ENCODE measurements at places on chromosomes 6 and 20.

DNA sequence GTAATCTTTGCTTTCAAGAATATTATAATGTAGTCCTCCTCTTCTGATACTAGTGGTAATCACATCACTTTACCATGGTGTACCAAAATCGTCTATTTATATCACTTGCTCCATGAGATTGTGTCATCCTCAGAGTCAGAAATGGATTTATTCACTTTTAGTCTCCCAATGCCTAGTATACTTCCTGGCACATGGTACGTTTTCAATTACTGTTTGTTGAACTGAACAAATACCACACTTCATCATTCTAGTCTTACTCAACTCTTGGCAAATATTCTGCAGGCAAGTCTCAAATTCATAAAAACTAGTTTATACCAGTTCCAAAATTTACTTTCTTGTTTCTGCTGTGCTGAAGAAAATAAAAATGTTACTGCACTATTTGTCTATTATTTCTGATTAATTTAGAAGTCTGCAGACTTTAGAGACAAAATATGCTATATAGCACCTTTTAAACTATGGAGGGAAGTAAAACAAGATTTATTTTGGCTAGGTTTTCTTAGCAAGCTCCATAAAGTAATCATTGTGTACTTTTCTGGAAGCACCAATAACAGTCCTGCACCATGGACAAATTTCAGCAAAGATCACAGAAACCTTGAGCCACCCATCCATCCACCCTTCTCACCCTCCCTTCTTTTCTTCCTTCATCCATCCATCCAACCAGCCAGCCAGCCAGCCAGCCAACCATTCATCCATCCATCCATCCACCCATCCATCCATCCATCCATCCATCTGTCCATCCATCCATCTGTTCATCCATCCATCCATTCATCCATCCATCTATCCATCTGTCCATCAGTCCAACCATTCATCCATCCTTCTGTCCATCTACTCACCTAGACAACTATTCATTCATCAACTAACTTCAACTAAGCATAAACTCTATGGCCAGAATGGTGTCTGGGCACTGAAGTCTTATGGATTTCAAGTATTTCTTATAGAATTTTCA lies 102.1 kb upstream of the STMND1 start:
- no peak for DNase-seq

GRCh38 chr6:30544666-30545272 lies 11.5 kb downstream of the GNL1 start:
- DNase-seq: no peak

DNA sequence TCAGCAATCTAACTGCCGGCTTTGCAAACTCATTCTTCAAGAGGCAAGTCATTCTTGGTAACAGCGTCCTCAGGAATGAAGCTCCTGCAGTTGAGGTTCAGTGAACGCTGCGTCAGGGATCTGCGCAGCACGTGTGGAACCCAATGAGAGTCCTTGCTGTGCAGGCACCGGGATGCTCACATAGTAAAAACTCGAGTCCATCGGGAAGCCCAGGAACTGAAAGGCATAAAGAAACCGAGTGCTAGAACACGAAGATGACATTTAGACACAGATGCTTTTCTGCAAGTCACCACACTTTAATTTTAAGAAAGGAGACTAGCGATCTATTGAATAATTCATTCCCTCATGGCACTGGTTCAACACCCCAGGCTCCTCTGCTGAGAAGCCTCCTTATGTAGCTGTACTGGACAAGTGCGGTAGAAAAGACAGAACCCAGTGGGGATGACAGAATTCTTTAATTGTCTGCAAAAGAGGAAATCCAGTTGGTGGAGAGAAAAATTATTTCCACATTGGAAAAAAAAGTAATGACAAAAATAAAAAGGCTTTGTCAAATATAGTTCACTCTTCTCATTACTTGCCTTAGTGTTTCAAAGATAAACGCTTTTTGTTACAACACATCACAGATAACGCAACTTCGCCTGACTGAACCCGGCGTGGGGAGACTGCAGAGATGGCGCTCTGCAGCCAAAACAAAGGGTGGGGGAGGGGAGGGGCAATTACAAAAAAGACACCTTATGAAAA lies 1.9 kb upstream of the AFDN start:
- DNase-seq: no peak

GRCh38 chr20:15060265-15061060 lies 723.1 kb upstream of the FLRT3 start:
- no peak for DNase-seq

DNA sequence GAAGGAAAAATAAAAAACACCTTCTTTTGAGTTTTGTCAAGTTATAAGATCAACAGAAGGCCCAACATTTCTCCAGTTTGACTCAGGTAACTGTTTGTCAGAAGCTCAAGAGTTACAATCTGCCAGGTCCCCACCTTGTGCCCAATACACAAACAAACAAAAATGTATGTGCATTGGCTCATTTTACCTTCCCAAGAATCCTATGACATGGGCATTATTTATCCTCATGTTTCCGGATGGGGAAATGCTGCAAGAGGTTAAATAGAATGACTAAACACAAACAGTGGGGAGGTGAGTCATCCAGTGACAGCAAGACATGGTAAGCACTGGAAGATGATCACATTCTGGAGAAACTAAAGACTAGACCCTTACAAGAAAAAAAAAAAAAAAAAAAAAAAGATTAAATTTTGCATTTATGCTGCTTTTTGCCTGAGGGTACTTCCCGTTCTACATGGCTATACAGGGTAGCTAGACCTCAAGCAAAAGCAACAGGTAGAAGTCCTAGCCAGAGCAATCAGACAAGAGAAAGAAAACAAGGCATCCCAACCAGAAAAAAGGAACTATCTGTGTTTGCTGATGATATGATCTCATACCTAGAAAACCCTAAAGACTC lies 23.6 kb upstream of the ANKRD60 start:
- no peak for DNase-seq

DNA sequence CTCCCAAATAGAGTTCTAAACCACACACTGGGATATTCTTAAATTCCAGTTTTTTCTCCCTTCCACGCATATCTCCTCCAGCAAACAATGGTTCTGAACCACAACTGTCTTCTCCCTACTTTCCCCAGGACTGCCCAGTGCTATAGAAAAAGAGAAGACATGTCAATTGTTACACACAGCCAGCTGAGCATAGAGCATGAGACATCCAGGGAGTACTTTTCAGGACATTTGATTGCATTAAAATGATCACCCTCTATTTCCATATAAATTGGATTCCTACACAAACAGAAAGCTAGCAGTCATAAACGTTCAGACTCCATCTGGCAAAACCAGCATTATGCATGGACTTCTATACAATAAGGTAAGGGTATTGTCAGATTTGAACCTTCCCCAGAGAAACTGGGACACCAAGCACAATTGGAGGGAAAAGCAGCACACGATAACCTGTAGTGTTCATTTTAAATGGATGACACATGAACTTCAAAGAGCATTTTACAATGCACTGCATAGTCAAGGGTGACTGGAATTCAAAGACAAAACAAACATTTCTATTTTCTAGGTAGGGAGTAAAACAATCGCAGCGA lies 93.1 kb upstream of the HEY2 start:
- no peak for DNase-seq

- no peak for DNase-seq
Observed at GRCh38 chr6:43219119-43219518, 10.2 kb downstream of the DNPH1 start.

DNA sequence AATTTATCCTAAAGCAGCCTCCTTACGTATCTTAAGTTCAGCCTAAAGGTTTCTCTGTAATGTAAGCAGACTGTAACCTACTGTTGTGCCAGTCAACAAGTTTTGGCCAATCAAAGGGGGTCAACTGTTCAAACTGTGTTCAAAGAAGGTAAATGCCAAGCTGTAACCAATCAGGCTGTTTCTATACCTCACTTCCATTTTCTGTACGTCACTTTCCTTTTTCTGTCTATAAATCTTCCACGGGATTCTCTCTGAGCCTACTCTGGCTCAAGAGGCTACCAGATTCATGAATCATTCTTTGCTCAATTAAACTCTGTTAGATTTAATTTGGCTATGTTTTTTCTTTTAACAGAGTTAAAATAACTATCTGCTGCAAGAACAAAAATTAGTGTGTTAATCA lies 5.1 kb upstream of the CALHM6 start:
- no peak for DNase-seq

GRCh38 chr6:158122048-158122447 lies 46.0 kb downstream of the SERAC1 start:
- no peak for DNase-seq

DNA sequence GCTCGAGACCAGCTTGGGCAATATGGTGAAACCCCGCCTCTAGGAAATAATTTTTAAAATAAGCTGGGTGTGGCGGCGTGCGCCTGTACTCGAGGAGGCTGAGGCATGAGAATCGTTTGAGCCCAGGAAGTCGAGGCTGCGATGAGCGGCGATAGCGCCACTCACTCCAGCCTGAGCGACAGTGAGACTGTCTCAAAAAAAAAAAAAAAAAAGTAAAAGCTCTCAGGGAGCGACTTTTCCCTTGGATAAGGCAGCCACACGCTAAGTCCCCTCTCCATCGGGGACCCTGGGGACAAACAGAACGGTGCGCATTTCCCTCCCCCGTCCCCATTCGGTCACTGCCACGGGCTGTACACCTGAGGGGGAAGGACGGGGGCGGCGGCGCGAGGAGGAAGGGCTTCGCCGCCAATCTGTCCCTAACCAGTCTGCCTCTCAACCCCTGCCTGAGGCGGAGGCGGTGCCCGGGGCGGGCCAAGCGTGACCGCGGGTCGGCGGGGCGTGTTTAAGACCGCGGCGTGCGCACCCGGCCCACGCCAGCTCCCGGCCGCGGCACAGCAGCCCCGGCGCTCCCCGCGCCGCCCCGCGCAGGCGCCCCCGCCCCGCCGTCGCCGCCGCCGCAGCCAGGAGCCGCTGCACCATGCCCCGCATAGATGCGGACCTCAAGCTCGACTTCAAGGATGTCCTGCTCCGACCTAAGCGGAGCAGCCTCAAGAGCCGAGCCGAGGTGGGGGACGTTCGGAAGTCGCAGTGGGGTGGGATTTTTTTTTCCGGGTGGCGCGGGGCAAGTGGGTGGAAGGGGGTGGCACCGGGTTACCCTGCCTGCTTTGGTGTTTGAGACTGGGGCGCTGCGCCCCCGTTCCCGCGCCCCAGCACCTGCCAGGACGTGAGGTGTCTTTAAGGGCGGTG lies at the start of gene GMPR:
Gene GMPR (plus strand): TSS at position 531 of the 906 bp plus-strand sequence. CDS start 107 bp downstream, at position 638.
- peak; percentile 37 for DNase-seq

GRCh38 chr6:7165002-7165889 lies 57.5 kb downstream of the RREB1 start:
- DNase-seq: no peak

DNA sequence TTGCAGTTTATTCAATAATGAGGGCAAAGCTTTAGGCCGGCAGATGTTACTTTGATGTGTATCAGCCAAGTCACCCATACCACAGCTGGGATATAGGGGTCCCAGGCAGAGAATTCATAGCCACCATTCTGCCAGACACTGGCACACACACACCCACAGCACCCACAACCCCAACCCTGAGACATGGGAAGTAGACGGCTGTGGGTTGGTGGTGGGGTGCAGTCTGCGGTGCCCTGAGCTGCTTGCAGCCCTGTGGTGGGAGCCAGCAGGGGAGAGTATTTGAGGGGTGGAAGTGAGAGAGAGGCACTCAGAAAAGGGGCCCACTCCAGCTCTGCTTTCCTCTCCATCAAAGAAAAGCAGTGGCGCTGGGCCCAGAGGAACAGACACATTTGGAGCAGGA lies 125.3 kb downstream of the FOXO3 start:
- no peak for DNase-seq

GRCh38 chr6:128487055-128487454 lies 33.3 kb downstream of the PTPRK start:
- no peak for DNase-seq

GRCh38 chr6:167739721-167740475 lies 86.8 kb upstream of the AFDN start:
- no peak for DNase-seq

GRCh38 chr20:22204801-22205200 lies 379.6 kb downstream of the FOXA2 start:
- no peak for DNase-seq

DNA sequence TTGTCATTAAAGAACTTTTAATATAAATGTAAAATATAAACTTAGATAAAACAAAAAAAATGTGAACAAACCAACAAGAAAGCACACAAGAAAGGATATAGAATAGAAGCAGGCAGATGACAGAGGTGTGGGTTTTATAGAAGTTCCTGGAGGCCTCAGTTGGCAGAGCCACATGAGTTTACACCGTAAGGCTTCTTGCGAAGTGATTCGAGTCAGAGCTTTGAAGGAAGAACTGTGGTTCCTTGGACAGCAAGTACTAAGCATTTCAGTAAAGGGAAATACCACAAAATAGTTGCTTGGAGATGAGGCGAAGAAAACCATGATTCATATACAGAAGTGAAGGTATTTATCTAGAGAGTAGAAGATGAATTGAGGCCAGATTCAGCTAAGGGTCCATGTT lies 207.9 kb upstream of the EYA4 start:
- DNase-seq: no peak

DNA sequence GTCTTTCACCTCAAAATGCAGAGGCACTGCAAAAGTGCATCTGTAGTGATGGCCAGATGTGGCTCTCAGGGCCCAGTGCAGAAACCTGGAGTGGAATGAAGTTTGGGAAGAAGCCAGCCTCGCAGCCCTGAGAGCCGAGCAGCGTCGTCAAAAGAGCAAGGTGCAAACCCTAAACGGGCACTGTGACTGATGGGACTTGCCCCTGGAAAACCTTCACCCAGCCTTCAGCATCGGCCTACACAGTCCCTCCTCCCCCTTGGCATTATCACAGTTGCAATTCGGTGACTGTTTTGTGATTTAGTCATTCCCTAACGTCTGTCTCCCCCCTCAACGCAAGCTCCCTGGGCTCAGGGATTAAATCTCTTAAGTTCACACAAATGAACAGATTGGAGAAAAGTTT lies 38.6 kb downstream of the TAF4 start:
- DNase-seq: no peak

DNA sequence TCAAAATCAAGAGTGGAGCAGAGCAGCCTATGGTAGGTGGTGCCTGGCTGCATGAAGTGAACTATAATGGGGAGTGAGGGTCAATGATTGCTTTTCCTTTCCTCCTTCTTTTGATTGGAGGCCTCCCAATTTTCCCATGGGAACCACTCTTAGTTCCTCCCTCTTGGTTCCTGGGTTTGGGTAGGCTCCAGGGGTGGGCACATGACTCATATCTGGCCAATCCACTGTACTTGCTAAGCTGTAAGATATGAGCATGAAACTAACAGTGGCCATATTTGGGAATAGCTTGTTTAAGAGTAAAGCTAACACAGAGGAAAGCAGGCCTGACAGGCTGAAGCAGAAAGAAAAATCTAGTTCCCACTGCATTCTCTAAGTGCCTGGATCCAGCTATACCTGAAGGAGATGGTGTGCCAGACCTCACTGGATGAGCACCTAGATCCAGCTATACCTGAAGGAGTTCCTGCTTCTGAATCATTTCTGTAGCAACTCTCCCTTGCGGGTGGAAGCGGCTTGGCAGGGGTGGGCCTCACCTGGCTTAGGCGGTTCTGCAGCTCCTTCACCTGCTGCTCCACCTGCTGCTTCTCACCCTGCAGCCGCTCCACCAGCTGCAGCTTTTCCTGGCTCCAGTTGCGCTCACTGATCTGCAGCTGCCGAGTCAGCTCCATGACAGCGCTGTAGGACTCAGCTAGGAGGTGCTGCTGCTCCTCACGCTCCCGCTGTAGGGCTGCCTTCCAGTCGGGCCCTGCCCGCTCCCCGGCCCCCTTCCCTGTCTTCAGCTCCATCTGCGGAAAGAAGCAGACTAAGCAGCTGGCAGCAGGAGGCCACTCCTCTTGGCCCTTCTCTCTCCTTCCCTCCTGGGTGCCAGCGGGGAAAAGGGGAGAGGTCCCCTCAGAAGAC lies 29.0 kb upstream of the DSN1 start:
- no peak for DNase-seq

Data from activated naive CD8-positive, alpha-beta T cell treated with anti-CD3 and anti-CD28 coated beads, Interleukin-2, amount 50 U/mL, for 16 hours (primary cell).